ENCODE measurements at places on chromosomes 2 and 18.

DNA sequence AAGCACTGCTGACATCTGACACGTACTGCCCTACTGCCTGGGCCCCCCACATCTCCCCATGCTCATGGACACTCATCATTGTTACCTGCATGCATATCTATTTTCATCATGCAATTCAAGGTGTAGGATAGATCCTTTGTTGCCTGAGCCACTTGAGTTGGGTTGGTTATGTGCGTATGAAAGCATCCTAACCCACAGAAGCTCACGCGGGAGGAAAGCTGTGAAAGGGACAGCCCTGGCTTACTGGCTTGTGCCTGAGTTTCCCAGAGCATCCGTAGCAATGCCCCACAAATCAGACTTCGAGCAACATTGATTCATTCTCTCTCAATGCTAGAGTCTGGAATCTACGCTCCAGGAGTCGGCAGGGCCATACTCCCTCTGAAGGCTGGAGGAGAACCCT is 285.5 kb downstream of the PHLPP1 start:
- DNase-seq, result no peak

GRCh38 chr18:79046522-79046921 is 22.7 kb upstream of the ATP9B start:
- no peak for DNase-seq

GRCh38 chr2:64854773-64855237 is 134.4 kb upstream of the SLC1A4 start:
- DNase-seq, result no peak

DNA sequence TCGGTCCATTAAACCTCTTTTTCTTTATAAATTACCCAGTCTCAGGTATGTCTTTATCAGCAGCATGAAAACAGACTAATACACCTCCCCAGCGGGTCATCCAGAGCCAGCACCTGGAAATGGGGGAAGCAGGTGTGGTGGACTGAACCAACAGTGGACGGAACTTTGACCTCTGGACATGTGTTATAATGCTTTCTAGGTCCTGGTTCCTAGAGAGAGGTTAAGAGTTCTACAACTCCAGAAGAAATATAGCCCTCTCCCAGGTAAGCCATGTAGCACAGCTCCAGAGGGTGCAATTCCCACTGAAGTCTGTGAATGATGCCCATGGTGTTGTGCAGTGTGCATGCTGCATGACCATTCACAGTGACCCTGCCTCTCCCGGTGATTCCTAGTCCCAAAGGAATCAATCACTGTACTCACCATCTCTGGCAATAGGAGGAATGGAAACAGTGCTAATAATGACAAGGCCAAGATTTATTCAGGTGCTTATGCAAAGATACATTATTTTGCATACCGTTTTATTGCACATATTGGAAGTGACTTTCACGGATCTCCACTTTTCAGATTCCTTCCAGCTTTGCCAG is 45.2 kb upstream of the MYO1B start:
- no peak for DNase-seq

DNA sequence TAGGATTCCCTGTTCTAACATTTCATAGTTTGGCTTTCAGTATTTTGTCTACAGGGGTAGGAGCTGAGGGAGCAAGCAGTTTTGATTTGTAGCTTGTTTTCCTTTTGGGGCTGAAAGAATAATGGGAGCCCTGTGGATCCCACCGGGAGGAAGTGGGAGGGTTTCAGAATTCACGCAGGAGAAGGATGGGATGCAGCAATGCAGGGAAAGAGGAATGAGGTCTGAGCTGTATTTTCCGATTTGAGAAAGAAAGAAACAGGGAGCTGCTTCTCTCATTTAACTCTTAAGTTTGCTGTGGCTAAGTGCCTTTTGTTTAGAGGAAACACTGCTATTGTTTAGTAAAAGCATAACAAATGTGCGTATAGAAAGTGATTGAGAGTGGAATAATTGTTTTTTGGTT is 141.0 kb downstream of the ADCYAP1 start:
- no peak for DNase-seq

DNA sequence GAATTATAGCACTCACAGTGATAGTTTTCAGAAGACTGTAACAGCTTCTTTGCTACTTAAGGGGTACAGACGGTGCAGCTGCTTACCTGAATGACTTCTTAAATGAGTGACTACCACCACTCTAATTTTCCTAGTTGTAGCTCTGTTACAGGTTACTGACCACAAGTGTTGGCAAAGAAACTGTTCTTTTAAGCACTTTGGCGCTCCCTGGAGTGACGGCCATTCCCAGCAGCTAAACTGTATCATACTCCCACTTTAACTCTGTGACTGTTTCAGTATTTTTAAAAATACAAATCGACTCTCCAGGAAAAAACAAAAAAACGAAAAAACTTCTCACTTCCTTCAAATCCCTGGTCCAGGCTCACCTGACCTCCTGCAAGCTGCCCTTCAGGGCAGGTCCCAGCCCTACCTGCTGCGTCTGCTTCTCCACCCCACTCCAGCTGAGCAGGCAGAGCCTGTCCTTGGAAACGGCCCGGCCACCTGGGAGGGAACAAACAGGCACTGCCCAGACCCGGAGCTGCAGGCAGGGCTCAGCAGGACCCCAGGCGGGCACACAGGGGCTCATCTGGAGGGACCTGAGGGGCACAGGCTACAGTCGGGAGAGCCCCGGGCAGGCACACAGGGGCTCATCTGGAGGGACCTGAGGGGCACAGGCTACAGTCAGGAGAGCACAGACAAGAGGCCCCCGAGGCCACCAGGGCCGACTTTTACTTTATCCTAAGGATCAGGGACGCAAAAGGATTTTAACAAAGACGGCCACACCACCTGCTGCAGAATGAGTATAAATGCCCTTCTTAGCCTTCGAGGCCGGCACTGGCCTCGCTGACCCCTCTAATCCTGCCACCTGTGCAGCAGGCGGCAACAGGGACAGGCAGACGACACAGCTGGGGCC is 24.5 kb downstream of the SLC66A2 start:
- DNase-seq, result no peak

- DNase-seq, result no peak
Measured at GRCh38 chr2:108084311-108084710, 98.0 kb downstream of the SLC5A7 start.

DNA sequence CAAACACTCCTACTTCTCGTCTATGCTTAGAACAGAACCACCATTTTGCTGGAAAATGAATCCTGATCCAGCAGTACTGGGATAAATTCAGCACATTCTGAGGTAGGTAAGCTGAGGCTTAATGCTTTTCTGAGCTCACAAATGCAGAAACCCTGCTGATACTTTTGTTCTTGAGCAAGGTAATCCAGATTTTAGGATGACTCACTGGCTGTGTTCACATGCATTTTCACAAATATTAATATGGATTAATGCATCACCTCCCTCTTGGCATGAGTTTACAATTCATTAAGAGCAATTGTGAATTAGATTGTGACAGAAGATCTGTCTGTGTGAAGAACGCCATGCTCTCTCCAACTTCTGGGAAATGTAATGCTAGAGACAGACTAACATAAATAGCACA is 42.2 kb downstream of the RAD51AP2 start:
- no peak for DNase-seq
